GM12864 (cell line): ENCODE measurements at places on chromosomes 7 and 10.

GRCh38 chr10:47192273-47192672 is 107.7 kb upstream of the GDF10 start:
- no peak for DNase-seq

GRCh38 chr10:123390332-123390731 is 236.1 kb downstream of the BUB3 start:
- DNase-seq: no peak

GRCh38 chr10:122126763-122127659 is 138.0 kb downstream of the TACC2 start:
- DNase-seq: no peak

DNA sequence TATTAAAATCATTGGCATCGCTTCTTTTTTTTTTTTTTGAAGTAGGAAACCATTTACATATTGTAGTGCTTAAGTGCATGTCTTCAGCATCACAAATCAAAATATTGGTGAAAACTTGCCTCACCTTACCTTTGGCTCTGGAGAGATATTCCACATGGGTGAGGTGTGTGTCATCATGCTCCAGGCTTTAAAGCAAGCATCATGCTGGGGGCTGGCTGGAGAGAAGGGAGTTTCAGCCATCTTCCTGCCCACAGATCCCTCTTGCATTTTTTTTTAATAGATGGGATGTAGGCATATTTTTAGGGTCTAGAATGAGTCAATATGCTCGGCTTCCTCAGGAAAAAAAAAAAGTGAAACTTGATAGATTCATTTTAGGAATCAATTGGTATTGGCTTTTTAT is 2.3 kb upstream of the INSYN2A start:
- DNase-seq: no peak

- DNase-seq: no peak
Observed at GRCh38 chr7:123824754-123825067, 20.3 kb upstream of the HYAL4 start.

DNA sequence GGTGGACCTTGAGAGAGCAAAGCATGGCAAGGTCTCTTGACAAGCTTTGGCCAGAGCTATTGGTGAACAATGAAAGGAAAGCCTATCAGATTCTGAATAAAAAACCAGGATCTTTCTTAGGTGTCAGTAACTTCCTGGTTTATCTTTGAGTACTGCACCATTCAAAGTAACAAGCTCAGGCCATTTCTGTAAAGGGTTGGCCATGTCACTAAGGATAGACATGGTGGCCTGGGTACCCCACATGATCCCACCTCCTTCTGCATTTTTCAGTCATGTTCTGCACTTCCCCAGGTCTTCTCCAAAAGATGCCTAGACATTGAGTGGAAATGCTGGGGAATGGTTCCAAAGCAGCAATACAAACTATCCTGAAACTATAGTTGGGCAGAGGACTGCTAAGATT is 242.0 kb downstream of the ARHGAP12 start:
- DNase-seq: no peak
